ENCODE measurements at places on chromosomes 2 and 18.

DNA sequence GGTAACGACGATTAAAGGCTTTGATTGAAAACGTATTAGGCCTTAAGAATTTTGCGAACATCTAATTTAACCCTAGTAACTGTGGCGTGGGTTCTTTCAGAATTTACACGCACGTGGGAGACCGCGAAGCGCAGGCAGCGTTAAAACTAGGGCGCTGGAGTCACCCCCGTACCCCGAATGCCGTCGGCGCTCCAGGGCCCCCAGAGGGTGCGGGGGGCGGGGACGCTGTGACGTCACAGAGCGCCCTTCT is 673 bp upstream of the SMCHD1 start:
- no peak for DNase-seq

DNA sequence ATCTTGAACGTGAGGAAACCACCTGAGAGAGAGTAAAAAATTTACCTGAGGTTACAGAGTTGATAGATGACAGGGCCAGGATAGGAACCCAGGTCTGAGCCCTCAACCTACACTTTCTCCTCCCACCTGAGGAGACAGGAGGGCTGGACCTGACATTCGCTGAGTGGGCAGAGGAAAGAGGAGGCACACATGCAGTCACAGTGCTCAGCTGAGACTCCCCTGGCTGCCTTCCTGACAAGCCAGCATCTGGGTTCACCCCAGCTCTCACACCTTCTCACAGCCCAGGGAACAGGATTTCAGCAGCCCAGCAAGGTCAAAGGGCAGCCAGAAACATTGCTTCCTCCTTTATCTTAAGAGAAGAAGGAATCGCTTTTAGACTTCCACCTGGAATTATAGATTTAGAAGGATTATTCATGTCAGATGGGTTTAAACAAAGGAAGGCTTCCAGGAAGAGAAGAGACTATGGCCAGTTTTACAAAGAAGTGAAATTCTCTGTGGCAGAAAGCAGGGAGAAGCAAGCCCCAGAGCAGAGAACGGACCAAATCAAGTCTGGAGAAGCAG is 18.1 kb upstream of the PKDCC start:
- DNase-seq = no peak

DNA sequence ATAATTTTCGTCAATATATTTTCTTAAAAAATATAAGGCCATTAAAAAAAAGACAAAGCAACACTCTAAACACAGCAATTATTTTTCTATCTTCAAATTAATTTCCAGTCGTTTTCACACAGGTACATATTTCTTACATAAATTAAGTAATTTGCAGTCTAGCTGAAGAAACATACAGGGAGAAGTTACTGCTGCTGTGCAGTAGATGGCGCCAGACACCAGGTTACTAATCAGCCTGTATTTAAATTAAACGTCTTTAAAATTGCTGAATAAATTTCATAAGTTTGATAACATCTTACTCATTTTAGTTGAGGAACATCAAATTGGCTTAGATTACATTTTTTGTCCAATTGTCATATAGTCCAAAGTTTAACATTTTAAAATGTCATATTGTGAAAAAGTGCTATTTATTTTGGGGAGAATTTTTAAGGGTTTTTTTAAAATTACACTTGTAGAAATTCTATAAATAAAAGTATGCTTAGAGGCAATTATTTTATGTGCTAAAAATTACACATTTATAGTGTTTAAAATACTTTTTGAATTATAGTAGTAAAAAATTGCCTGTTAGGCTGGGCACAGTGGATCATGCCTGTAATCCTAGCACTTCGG is 88.4 kb downstream of the PMAIP1 start:
- DNase-seq = peak; percentile 22

GRCh38 chr2:125373293-125373692 is 1282.7 kb upstream of the GYPC start:
- no peak for DNase-seq

- DNase-seq = no peak
Measured at GRCh38 chr18:59517446-59518165, 158.5 kb upstream of the LMAN1 start.

GRCh38 chr2:127857265-127857808 is 618 bp downstream of the POLR2D start:
- DNase-seq = no peak

DNA sequence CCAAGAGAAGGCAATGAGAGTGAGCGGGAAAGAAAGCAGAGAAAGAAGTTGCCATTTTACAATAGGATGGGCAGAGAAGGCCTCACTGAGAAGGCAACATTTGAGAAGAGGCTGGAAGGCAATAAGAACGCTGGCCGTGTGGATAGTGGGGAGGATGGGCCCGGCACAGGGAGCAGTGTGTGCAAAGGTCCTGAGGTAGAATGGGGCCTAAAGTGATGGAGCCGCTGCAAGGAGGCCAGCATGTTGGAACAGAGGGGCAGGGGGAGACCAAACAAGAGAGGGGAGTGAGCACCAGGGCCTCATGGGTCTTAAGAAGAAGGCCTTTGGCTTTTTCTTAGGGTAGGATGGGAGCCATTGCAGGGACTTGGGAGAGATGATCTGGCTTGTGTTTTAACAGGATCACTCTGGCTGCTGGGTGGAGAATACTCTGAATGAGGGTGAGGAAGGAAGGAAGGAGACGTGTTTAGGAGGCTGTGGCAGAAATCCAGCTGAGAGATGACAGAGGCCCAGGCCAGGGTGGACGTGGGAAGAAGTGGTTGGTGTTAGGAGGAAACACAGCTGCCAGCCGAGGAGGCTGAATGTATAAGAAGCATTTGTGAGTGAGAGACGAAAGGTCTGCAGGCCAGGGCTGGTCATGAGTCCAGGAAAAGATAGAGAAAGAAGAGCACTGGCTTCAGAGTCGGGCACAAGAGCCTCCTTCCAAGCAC is 159.8 kb downstream of the KLHL29 start:
- no peak for DNase-seq

GRCh38 chr18:35190948-35191697 is 49.7 kb upstream of the ZNF397 start:
- no peak for DNase-seq
